ENCODE measurements at places on chromosomes 3 and 15. TPM values are rescaled to one million over a fixed set of nuclear protein-coding genes. Genes with fewer than 3 reads are reported as not detected.

The BNC1 gene
- 0.05 TPM for polyA plus RNA-seq

The GOLGA6A gene
- 0.12 TPM for polyA plus RNA-seq

The AP3B2 gene
- polyA plus RNA-seq, result 2.4 TPM

The AGTR1 gene
- polyA plus RNA-seq, result 23.7 TPM

The IGF1R gene
- 5.6 TPM for polyA plus RNA-seq

The LAMB2 gene
- 90.5 TPM for polyA plus RNA-seq

The QTRT2 gene
- polyA plus RNA-seq, result 8.4 TPM

The SMCO1 gene
- polyA plus RNA-seq, result not detected

The ECE2 gene
- polyA plus RNA-seq, result 5.5 TPM

The CXCR6 gene
- polyA plus RNA-seq, result 0.22 TPM

The SCAANT1 gene
- not detected for polyA plus RNA-seq

The GPR87 gene
- polyA plus RNA-seq, result not detected

The FEZF2 gene
- not detected for polyA plus RNA-seq

The CA12 gene
- 3.7 TPM for polyA plus RNA-seq

The SLC6A20 gene
- polyA plus RNA-seq, result 0.01 TPM

The CHRM5 gene
- polyA plus RNA-seq, result 0.01 TPM

The NR2E3 gene
- 0.04 TPM for polyA plus RNA-seq

The MCTP2 gene
- 4.7 TPM for polyA plus RNA-seq
